ENCODE measurements at places on chromosomes 7 and 10. TPM values are rescaled to one million over a fixed set of nuclear protein-coding genes. Genes with fewer than 3 reads are reported as not detected.

The ASCC1 gene
- total RNA-seq = 59.3 TPM

The DPYSL4 gene
- not detected for total RNA-seq

GRCh38 chr10:48940372-48940771, 732 bp upstream of the LRRC18 start:
- no peak for DNase-seq
- H3K4me3 ChIP-seq = no peak overlapping the region
- H3K36me3 ChIP-seq = no peaks in the 10 kb centered on the region
- H3K27ac ChIP-seq = no peak overlapping the region

DNA sequence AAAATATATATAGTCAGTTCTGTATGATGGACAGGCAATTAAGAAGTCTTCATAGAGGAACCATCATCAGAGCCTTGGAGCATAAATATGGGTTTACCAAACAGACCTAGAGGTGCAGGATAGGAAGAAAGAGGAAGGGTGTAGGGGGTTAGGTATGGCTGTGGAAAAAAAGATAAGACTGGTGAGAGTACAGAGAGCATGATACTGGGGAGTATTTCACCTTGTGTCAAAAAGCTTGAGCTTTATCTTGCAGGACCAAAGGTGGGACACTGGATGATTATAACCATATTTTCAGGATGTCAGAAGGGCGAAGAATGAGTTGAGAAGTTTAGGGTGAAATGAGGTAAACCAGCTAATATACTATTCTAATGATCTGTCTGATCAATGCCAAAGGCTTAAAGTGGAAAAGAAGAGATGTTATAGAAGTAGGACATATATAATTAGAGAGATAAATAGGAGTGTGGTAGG, 54.6 kb downstream of the MRPL32 start:
- no peak overlapping the region for H3K27ac ChIP-seq
- H3K27me3 ChIP-seq = peaks cover under 1% of the 10 kb centered on the region
- no peaks in the 10 kb centered on the region for H3K4me1 ChIP-seq
- DNase-seq = no peak

DNA sequence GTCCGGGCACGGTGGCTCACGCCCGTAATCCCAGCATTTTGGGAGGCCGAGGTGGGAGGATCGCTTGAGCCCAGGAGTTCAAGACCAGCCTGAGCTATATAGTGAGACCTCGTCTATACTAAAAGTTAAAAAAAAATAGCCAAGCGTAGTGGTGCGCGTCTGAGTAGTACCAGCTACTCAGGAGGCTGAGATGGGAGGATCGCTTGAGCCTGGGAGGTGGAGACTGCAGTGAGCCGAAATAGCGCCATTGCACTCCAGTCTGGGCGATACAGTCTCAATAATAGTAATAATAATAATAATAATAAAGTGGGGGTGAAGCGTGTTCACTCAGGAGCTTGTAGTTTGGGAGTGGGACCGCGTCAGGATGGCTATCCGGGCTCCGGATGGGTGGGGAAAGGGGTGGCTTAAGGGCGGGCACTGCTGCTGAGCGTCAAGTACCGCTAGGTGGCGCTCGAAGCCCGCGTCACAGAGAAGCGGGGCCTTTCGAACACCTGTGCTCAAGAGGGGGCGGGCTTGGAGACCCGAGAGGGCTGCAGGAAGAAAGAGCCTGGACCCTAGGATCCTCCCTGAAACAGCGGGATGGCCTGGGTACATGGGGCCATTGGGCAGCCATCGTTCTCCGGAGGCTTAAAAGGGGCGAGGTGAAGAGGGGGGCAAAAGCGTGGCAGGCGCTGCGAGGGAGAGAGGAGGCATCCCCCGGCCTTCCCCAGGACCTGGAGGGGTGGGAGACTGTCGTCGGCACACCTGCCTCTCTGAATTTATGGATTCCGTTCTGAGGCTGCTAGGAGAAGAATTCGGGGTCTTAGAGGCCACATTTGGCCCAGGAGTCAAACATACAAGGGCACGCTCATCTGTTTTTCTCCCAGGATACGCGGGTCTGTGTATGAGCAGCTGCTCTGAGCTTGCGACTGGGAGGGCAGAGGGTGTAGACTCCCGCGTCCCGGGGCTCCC, 14.5 kb downstream of the LBX1 start:
- peak overlapping the region; percentile 65 for H3K4me3 ChIP-seq
- no peak overlapping the region for H3K27ac ChIP-seq
- H3K27me3 ChIP-seq = peaks cover 87% of the 10 kb centered on the region
- peak; percentile 73 for DNase-seq
- no peaks in the 10 kb centered on the region for H3K36me3 ChIP-seq

- H3K4me3 ChIP-seq = no peak overlapping the region
- H3K4me1 ChIP-seq = no peaks in the 10 kb centered on the region
- H3K36me3 ChIP-seq = no peaks in the 10 kb centered on the region
- no peak overlapping the region for H3K27ac ChIP-seq
- DNase-seq = no peak
- peaks cover 14% of the 10 kb centered on the region for H3K27me3 ChIP-seq
Observed at GRCh38 chr7:148664324-148664723, 34.4 kb upstream of the CUL1 start.

GRCh38 chr10:29811751-29812427, 177.1 kb upstream of the SVIL start:
- no peaks in the 10 kb centered on the region for H3K27me3 ChIP-seq
- H3K4me1 ChIP-seq = peaks cover 35% of the 10 kb centered on the region
- no peaks in the 10 kb centered on the region for H3K36me3 ChIP-seq
- no peak overlapping the region for H3K4me3 ChIP-seq
- DNase-seq = peak; percentile 17

DNA sequence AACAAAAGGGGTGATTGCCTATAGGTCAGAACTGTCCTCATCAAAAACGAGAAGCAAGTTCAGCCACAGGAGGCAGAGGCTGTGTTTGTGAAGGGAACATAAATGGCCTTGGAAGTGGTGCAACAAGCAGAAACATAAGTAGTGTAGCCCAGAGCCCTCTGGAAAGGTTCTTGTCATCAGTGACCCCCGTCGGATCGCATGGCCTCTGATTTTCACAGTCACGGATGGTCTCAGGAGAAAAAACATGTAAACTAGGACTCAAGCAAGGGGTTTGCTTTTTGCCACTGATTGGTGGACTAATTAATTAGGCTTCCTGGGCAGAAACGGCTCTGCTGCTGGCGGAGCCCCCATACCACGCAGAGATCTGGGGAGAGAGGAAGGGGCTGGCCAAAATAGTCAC, 496.5 kb upstream of the MKI67 start:
- H3K27ac ChIP-seq = no peak overlapping the region
- no peaks in the 10 kb centered on the region for H3K4me1 ChIP-seq
- DNase-seq = no peak
- H3K27me3 ChIP-seq = no peaks in the 10 kb centered on the region
- H3K36me3 ChIP-seq = no peaks in the 10 kb centered on the region
- H3K4me3 ChIP-seq = no peak overlapping the region

GRCh38 chr10:75398200-75398691, 3.3 kb downstream of the ZNF503 start:
- H3K4me1 ChIP-seq = no peaks in the 10 kb centered on the region
- H3K36me3 ChIP-seq = peaks cover 60% of the 10 kb centered on the region
- no peaks in the 10 kb centered on the region for H3K27me3 ChIP-seq
- no peak for DNase-seq
- peak overlapping the region; percentile 95 for H3K4me3 ChIP-seq

DNA sequence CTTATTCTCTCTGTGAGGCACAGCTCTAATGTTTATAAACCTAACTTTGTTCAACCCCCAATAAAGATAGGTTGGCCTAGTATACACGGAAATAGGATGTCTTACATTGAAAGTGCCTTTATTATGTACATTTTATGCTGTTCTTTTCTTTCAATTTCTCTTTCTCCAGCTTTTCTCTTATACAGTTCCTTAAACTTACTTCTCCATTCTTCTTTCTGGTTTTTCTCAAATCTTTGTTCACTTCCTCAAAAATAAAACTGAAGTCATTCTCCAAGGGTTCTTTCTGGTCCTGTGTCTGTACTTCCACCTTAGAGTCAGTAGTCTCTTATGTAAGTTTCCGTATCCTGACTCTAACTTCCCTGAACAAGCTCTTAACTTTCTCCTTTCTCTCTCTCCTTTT, 29.2 kb upstream of the NAMPT start:
- H3K27me3 ChIP-seq = no peaks in the 10 kb centered on the region
- H3K4me3 ChIP-seq = peak overlapping the region; percentile 7
- peak overlapping the region; percentile 93 for H3K27ac ChIP-seq
- peaks cover 22% of the 10 kb centered on the region for H3K4me1 ChIP-seq
- H3K36me3 ChIP-seq = no peaks in the 10 kb centered on the region

- H3K27ac ChIP-seq = no peak overlapping the region
- H3K36me3 ChIP-seq = no peaks in the 10 kb centered on the region
- H3K4me3 ChIP-seq = no peak overlapping the region
Observed at GRCh38 chr10:120328647-120329046, 128.4 kb upstream of the PLPP4 start.

DNA sequence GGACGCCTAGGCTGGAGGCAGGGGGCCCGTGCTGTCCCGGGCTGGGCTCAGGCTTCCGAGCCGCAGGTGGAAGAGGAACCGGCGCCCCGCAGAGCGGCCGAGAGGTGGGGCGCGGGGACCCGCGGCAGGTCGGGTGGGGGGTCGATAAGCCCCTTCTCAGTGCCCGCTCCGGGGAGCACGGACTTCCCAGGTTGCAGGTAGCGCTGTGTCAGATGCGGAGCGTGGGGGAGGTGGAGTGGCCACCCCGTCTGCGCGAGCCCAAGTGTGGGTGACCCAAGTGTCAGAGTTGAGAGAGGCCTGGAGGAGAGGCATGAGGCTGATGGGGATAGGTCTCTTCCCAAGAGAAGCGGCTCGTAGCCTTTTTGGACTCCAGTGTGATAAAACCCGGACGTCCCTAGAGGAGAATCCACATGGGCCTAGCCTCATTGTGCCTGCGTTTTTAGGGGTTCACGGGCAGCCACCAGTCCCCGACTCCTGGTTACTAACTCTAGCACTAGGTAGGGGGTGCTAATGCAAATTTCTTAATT, 580 bp downstream of the EEPD1 start:
- H3K4me1 ChIP-seq = peaks cover 64% of the 10 kb centered on the region
- H3K27me3 ChIP-seq = no peaks in the 10 kb centered on the region
- DNase-seq = peak; percentile 49
- H3K27ac ChIP-seq = peak overlapping the region; percentile 33
- H3K4me3 ChIP-seq = peak overlapping the region; percentile 93

- DNase-seq = no peak
- H3K4me1 ChIP-seq = peaks cover 9% of the 10 kb centered on the region
- peaks cover 22% of the 10 kb centered on the region for H3K36me3 ChIP-seq
- no peak overlapping the region for H3K27ac ChIP-seq
Observed at GRCh38 chr7:152762056-152762455, 2.5 kb downstream of the ACTR3B start.

Data from Calu3 (cell line).